ENCODE measurements at places on chromosomes 12 and 14.

- no peak for DNase-seq
Observed at GRCh38 chr14:68042586-68043210, 223.1 kb downstream of the RAD51B start.

DNA sequence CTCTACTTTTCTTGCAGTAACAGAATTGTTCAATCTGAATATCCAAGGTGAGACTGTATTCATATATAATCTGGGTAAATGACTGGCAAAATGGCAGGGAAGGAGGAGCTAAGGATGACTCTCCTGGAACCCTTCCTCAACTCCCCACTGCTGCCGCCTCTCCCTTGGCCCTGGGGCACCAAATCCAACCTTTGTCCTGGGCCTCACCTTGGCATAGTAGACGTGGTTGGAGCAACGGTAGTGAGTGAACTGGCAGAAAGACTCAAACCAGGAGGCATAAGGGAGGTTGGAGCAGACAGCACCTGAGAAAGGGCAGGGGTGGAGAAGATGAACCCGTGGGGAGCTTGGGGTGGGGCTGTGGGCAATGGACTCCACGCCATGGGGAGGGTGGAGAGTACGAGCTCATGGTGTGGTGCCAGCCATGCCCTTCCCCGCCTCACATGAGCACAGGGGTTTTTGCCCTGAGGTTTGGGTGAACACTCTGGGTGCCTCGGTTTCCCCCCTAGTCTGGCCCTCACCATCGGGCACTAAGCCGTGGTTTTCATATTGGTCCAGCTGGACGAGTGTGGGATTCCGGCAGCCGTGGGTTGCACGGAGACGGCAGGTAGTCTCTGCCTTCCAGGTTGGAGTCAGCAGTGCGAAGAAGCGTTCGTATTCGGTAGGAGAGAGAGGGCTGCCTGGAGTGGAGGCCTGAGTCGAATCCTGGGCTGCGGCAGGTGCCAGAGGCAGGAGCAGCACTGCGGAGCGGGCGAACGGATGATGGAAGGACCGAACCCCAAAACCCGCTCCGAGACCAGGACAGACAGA lies 753 bp downstream of the ACRBP start:
- DNase-seq, result no peak

GRCh38 chr12:61869796-61870195 lies 390.4 kb upstream of the USP15 start:
- no peak for DNase-seq

DNA sequence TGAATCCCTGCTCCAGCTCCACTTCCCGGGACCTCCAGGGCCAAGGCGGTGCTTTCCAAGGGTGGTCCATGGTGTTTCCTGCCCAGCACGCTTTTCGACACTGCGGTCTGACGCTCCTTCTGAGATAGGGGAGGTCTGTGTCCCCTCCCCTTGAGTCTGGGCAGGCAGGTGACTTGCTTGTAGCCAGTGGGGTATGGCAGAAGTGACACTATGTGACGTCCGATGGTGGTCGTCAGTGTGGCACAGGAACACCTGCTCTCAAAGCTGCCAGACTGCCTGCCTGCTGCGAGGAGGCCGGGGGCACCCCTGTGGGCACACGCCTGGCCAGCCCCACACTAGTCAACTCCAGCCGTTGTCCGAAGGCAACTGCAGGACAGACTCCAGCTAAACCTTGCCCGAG lies 16.0 kb upstream of the TRAF3 start:
- no peak for DNase-seq

- no peak for DNase-seq
Observed at GRCh38 chr14:47917344-47917954, 242.0 kb upstream of the MDGA2 start.

DNA sequence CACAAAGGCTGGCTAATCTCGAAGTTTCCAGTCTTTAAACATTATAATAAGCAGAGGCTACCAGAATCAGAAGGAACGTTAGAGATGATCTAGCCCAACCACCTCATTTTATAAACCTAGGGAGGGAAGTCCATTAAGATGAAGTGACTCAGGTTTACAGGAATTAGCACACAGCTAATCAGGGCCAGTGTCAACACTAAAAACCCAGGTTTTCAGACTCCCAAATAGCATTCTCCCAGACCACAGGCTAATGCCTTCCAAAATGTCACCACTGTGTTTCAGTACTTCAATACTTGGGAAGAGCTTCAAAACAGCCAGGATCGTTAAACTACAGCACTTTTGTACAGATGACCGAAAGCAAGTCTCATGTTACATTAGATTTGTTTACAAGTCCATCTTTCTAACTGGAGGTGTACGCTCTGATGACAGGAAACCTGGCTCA lies 89.2 kb downstream of the FOXN3 start:
- no peak for DNase-seq

DNA sequence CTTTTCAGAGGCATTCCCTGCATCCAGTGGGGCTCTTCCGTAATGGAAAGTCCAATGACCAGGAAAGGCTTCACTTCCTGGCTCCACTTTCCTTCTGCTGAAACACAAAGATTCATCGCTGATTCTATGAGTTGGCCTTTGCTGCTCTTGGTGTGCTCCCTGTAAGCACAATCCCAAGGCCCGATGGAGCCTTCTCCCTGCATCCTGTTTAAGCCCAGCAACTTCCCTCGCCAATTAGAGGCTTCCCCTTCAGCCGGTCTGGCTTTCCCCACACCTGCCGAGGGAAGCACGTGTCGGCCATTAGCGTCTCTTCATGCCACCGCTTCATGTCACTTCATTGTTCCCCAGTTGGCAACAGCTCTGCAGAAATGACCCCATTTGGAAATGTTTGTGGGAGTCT lies 693.9 kb downstream of the MED13L start:
- DNase-seq, result no peak

- DNase-seq, result no peak
Observed at GRCh38 chr12:30200864-30201263, 417.1 kb upstream of the TMTC1 start.

DNA sequence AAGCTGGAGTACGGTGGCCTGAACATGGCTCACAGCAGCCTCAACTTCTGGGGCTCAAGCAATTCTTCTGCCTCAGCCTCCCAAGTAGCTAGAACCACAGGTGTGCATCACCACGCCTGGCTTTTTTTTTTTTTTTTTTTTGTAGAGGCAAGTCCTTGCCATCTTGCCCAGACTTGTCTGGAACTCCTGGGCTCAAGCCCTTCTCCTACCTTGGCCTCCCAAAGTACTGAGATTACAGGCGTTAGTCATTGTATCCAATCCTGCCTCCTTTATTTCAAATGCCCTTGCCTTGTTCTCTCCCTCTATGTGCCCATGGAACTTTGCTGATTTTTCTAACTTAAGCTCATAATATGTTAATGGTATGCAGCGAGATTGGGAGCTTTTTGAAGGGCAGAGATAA lies 49.2 kb upstream of the PRICKLE1 start:
- no peak for DNase-seq

DNA sequence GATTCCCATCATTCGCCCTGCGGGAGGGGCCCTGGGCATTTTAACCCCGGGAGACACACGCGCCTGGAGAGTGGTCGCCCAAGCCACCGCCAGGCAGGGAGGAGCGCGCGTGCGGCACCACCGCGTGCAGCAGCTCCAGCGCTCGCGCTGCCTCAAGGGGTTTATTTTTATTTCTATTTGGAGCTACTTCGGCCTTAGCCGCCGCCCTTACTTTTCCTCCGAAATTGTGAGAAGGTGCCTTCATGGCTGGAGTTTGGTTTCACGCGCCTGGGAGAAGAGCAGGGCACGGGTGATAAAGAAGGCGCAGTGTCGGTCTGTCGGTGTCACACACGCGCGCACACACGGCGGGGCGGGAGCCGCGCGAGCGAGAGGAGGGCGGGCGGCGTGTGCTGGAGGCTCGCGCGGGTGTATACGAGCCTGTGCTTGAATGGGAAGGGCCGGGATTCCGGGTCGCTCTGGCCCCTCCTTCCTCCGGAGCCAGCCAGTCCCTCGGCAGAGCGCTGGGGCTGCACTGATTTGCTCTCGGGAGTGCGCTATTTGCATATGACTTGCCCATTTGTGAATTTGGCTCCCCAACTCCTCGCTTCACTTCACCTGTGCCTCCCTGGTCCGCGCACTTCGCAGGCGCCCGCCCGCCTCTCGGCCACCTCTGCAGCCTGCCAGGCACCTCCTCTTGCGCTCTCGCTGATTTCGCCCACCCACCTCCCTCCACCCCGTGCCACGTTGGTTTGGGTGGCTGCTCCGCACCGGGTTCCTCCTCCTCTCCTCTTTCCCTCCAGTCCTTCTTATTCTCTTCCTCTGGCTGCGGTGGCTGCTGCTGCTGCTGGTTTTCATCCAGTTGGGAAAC lies 932.3 kb downstream of the DIO2 start:
- DNase-seq, result peak; percentile 6

DNA sequence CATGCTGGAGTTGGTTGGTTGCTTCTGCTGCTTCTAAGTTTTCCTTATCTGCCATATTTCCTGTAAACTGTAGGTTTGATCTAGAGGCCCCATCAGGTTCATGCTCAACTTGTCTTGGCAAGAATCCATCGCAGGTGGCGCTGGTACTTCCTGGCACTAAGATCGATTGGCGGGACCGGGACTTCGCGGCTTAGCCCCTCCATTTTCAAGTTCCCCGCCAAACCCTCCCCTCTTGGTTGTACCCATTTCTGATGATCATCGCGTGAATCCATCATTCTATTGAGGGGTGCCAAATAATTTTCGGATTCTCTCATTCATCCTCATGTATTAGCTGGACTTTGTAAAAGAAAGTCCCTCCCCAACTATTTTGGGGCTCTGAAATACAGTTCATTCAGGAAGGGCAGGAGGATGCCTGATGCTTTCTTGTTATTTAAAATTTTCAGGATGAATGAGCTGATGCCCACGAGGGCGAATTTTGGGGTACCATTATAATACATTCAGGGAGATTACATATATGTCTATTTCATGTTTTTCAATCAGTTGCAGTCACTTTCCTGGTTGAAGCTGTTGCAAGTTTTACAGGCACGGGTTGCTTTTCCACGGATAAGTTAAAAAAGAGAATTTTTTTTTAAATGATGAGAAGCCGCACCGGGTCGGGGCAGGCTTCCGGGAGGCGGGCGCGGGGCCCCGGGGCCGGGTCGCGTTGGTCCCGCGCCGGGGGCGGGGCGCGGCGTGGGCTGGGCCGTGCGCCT lies 395 bp upstream of the BRI3BP start:
- DNase-seq, result peak; percentile 91

- DNase-seq, result peak; percentile 21
Observed at GRCh38 chr12:11836282-11837151, 187.0 kb downstream of the ETV6 start.

GRCh38 chr12:114165921-114166320 lies 199.8 kb upstream of the RBM19 start:
- DNase-seq, result no peak

GRCh38 chr14:69317780-69318179 lies 57.8 kb downstream of the GALNT16 start:
- DNase-seq, result no peak

DNA sequence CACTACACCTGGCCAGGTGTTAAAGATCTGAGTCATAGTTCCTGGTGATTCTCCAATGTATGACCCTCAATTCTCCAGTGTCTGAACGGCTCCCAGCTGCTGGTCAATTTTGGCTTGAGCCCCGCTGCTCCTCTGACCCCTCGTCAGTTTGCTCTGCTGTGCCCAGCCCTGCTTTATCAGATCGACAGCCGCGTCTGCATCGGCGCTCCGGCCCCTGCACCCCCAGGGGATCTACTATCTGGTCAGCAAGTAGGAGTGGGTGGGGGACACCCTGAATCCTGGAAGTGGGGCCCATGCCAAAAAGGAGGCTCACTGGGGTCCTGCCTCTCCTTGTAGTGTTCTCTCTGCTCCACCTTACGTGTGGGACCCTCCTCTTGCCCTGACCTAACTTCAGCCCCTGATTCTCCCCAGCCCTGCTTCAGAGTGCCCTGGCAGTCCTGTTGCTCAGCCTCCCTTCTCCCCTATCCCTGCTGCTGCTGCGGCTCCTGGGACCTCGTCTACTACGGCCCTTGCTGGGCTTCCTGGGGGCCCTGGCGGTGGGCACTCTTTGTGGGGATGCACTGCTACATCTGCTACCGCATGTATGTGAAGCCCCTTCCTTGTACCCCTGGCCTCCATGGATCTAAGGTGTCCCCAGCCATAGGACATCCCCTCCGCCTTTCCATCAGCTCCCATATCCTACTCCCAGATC lies 5.0 kb downstream of the SLC39A5 start:
- no peak for DNase-seq

GRCh38 chr12:106583242-106584103 lies 669 bp downstream of the RFX4 start:
- DNase-seq, result no peak
